Fibroblast of lung (primary cell): ENCODE measurements at places on chromosomes 2 and 18.

DNA sequence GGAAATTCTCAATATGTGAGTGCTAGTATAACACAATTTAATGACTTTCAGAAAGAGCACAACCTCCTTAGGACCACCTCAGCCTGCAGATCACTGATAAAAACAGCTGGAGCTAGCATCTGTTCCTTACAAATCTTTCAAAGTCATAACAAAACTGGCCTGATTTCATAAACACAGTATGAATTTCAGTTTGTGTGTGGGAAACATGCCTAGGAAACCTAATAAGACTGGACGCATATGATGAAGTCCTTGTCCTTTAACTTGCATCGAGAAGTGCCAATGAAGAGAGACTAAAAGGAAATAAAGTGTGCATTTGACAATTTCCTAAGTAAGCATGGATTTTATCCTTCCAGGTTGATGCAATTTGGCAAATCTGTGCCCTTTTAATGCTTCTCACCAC, 74.1 kb upstream of the KLHL14 start:
- no peak for DNase-seq

DNA sequence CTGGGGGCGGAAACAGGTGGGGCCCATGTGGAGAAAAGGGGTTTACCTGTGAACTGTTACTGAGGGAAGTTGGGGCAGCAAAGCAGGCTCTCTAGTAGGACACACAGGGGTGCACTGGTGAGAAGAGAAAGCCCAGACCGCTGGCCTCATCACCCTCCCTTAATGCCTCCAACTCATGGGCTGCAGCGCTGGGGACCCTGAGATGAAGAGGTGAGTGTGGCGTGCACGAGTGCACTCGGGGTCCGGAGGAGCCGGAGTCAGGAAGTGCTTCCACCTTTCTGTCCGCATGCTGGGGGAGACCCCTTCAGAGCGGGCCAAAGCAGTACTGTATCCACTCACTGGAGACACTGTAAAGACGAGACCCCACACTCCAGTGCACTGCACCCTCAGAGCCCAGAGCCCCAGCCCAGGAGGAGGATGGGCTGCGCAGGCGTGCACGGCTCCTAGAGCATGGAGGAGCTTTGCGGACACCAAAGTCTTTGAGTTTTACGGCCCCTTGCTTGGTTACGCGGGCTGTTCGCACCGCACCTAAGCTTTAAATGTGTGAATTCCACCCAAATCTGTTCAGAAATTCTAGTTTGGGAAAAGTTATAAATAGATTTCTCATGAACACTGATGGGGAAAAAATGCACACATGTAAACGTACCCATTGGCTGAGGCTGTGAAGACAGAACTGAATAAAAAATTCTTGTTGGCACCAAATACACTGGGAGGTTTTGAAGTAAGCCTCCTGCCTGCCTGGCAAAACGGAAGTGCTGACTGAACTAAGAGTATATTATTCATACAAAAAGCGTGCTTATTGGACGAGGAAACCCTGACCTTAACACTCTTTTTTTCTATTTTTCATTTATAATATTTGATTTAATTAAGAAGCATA, 45.4 kb upstream of the PPP4R1 start:
- no peak for DNase-seq

- no peak for DNase-seq
These were observed 285.5 kb downstream of the PHLPP1 start for GRCh38 chr18:63000839-63001238.

DNA sequence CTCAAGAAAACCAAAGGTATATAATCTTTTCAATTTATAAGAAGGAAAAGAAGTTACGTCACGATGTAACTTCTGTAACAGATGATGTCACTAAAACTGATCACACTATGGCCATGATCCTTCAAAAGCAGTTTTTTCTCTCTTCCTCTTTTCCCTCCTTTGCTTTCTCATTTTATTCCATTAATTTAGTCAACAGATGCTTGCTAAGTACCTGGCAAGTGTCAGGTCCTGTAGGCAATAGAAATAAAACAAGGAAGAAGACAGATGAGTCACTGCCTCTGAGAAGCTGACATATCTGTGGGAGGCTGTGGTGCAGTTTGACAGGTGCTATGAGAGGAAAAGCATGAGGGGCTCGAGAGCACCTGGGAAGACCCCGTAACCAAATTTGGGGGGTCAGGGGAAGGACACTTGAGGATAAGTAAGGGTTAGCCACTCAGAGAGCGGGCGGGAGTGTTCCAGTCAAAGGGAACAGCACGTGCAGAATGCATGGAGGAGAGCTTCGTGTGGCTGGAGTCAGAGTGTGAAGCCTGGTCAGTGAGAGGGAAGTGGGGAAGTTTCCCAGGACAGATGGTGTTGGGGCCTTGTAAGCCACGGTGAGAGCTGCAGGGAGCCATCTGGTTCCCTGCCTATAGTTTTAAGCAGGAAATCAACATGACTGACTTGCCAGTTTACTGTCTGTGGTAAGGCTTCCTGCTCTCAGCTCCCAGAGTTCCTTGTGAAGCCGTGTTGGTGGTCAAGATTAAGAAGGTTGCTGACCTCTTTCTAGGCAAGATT, 198.8 kb upstream of the FOSL2 start:
- DNase-seq: peak; percentile 22

GRCh38 chr2:37622450-37623100, 48.9 kb downstream of the CDC42EP3 start:
- DNase-seq: no peak

- DNase-seq: peak; percentile 38
These were observed 107.4 kb upstream of the KCTD1 start for GRCh38 chr18:26655525-26656430.

- DNase-seq: peak; percentile 73
These were observed 2.4 kb upstream of the LDLRAD4 start for GRCh38 chr18:13216092-13216582.

- DNase-seq: no peak
These were observed 22.9 kb upstream of the TMEM87B start for GRCh38 chr2:112032224-112032586.
